Upper lobe of right lung (tissue), 1 donor: ENCODE measurements at places on chromosomes 2 and 18. TPM values are rescaled to one million over a fixed set of nuclear protein-coding genes. Genes with fewer than 3 reads are reported as not detected.

MORN2 gene
- total RNA-seq, result 6.4 TPM

AP1S3 gene
- total RNA-seq, result 16.8 TPM

UPP2 gene
- total RNA-seq, result not detected

CERKL gene
- 0.29 TPM for total RNA-seq

FKBP7 gene
- 7.3 TPM for total RNA-seq

ZDBF2 gene
- 11.3 TPM for total RNA-seq

OBSL1 gene
- total RNA-seq, result 72.8 TPM

ANKRD53 gene
- total RNA-seq, result 0.38 TPM

CXCR1 gene
- 5.3 TPM for total RNA-seq

GRCh38 chr2:24511198-24511597, 20.1 kb downstream of the NCOA1 start:
- H3K4me3 ChIP-seq, result no peak overlapping the region
- no peak for DNase-seq

DNA sequence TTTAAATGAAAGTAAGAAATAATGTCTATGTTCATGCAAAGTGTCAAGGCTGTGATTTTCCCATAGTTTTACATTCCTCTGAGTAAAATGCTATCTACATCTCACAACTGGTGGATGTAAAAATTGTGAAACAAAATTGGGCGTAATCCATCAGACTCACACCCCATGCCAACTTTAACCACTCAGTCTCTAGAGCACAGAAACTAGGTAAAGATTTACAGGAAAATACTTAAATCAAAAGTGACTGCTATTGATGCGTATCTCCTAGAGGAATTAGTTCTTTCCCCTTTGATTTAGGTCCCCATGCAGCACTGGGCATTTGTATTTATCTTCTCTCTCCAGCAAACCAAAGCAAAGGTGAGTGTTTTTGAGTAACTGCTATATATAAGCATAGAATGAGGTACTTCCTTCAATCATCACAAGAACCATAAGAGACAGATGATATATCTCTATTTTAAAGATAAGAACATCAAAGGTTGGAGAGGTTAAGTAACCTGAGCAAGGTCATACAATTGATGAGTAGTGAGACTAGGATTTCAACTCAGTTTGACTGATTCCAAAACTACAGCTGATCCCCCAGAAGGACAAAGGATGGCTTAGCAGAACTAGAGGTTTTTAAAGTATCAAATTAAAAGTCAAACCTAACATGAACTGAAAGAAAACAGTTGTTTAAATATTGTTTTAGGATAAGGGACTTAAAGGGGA, 594.0 kb upstream of the ACVR2A start:
- no peaks in the 10 kb centered on the region for H3K27me3 ChIP-seq
- no peak overlapping the region for H3K4me3 ChIP-seq
- no peak overlapping the region for H3K27ac ChIP-seq
- DNase-seq, result no peak

DNA sequence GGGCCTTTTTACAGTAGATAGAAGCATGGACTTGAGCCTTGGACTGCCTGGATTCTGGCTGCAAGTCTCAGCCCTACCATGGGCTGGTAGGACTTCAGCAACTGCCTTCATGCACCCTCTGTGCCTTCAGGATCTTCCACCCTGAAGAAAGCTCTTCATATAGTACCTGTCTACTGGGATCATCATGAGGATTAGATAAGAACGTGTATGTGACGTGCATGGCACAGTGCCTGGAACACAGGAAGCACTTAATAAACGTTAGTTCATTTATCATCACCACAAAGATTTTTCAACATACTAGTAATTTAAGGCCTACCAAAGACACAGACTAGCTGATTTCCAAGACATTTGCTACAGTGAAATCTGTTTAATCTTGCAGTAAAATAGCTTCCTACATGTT, 53.2 kb upstream of the ITM2C start:
- no peaks in the 10 kb centered on the region for H3K27me3 ChIP-seq
- no peak for DNase-seq
- no peak overlapping the region for H3K27ac ChIP-seq
- no peaks in the 10 kb centered on the region for H3K4me1 ChIP-seq

- peaks cover 3% of the 10 kb centered on the region for H3K27me3 ChIP-seq
- H3K4me1 ChIP-seq, result peaks cover 29% of the 10 kb centered on the region
- peak overlapping the region; percentile 83 for H3K27ac ChIP-seq
- peak; percentile 78 for DNase-seq
- peaks cover 10% of the 10 kb centered on the region for H3K36me3 ChIP-seq
- peak overlapping the region; percentile 45 for H3K4me3 ChIP-seq
These were observed 7.3 kb downstream of the GATA6 start for GRCh38 chr18:22176420-22177326.

DNA sequence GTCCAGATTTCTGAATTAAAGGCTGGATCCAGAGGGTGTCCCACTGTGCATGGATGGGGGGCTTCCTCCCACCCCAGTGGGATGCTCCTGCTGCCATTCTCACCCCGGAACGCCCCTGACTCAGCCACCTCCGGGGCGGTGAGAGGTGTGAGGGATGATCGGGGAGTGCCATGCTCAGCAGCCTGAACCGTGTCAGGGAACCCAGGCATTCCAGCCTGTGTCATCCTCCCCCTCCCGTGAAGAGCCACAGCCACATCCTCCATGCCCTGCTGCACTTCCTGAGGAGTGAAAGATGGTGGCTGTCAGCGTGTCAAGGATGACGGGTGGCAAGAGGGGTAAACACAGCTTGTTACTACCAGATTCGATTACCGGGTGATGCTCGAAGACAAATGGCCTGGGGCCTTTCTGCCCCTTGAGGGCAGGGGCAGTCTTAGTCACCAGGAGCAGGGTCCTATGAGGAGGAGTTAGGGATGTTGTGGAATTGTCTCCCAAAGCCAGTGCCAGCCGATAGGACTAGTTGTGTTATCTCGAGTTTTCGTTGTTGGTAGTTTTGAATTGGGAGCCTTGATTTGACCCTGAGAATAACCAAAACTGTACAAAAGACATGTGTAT, 80.8 kb downstream of the TCF7L1 start:
- no peak overlapping the region for H3K4me3 ChIP-seq
- H3K27me3 ChIP-seq, result no peaks in the 10 kb centered on the region
- H3K27ac ChIP-seq, result no peak overlapping the region
- no peaks in the 10 kb centered on the region for H3K4me1 ChIP-seq

DNA sequence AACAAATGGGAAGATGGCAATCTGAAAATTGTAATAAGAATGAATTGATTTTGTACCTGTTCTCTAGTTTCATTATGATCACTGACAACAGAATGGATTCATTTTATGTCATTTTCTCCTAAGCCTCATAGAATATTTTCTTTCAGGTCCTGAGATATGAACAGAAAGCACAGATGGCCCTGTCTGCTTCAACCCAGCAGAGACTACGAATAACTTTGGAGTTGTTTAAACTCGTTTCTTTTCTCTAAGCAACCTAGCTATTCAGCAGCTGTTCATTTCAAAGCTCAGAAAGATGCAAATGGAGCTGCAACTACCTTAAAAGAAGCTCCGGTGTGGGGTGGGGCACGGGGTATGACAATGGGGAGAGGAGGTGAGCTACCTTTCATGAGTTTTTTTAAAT, 124.9 kb downstream of the ALK start:
- no peaks in the 10 kb centered on the region for H3K4me1 ChIP-seq
- DNase-seq, result no peak
- no peaks in the 10 kb centered on the region for H3K27me3 ChIP-seq
- no peak overlapping the region for H3K4me3 ChIP-seq

GRCh38 chr18:61606759-61607158, 273.5 kb downstream of the CDH20 start:
- H3K27ac ChIP-seq, result peak overlapping the region; percentile 52
- H3K4me1 ChIP-seq, result peaks cover 27% of the 10 kb centered on the region
- H3K4me3 ChIP-seq, result peak overlapping the region; percentile 27
- H3K27me3 ChIP-seq, result no peaks in the 10 kb centered on the region

- no peaks in the 10 kb centered on the region for H3K4me1 ChIP-seq
- no peaks in the 10 kb centered on the region for H3K36me3 ChIP-seq
- H3K4me3 ChIP-seq, result peak overlapping the region; percentile 89
- H3K27me3 ChIP-seq, result no peaks in the 10 kb centered on the region
- DNase-seq, result no peak
These were observed 854 bp downstream of the GPR155 start for GRCh38 chr2:174485788-174486562.

GRCh38 chr18:23260926-23261590, 125.8 kb downstream of the CABLES1 start:
- H3K27me3 ChIP-seq, result no peaks in the 10 kb centered on the region
- H3K36me3 ChIP-seq, result no peaks in the 10 kb centered on the region
- DNase-seq, result no peak
- H3K27ac ChIP-seq, result peak overlapping the region; percentile 89
